Urinary bladder (tissue), 4 donors: ENCODE measurements at places on chromosomes 7 and 10. TPM values are rescaled to one million over a fixed set of nuclear protein-coding genes. Genes with fewer than 3 reads are reported as not detected.

DNA sequence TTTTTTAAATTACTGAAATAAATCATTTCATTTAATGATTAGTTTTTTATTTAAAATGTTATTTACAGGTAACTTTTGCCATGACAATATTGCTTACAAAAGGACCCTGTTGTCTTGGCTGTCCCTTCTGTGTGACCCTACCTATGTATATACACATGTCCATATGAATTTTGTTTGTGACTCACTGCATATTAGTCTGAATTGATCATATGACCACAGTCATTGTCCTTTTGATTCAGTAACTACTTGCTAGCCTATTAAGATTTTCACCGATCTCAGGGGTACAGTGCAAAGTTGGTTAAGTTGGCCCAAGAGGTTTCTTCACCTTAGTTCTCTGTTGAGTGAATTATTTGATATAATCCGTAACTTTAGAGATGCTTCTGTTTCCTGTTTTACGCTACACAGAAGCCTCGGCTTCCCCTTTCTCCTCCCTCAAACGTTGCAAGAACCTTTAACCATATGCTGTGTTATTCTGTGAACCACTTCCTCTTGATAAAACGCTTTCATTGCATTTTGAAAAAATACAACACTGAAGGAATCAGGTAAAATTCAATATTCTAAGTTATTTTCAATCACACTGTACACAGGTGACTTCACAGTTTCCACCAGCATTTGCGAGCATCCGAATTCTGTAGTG, 43.9 kb downstream of the APBB1IP start:
- DNase-seq: no peak

Gene ASIC3
- polyA plus RNA-seq: 2.0 TPM

- DNase-seq: no peak
These were observed 80.5 kb upstream of the SVIL start for GRCh38 chr10:29715296-29715695.

DNA sequence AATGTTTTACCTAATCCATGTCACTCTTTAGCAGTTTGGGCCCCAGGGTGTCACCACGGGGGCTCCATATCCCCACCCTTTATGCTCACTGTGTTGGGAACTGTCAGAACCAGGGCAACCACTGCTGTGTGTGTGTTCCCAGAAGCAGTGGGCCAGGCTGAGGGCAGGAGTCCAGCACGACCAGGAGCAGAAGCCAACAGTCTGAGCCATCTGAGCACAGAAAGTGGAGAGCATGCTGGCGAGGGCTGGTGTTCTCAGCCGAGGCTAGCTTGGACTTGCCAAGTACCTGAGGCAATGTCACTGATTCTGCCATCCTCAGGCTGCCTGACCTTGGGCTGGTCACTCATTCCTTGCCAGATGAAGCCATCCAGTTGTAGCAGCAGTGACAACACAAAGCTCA, 285.0 kb downstream of the BMPER start:
- DNase-seq: no peak

Gene PKD2L1
- not detected for polyA plus RNA-seq
